Left kidney (tissue), 8 donors: ENCODE measurements at places on chromosomes 4 and X. TPM values are rescaled to one million over a fixed set of nuclear protein-coding genes. Genes with fewer than 3 reads are reported as not detected.

CENPVL2 gene
- polyA plus RNA-seq, result 0.28 TPM

MAGEA1 gene
- polyA plus RNA-seq, result not detected

CSAG3 gene
- not detected for polyA plus RNA-seq

IL1RAPL1 gene
- 2.5 TPM for polyA plus RNA-seq

UCP1 gene
- 0.25 TPM for polyA plus RNA-seq

SPANXA2 gene
- polyA plus RNA-seq, result not detected

DNA sequence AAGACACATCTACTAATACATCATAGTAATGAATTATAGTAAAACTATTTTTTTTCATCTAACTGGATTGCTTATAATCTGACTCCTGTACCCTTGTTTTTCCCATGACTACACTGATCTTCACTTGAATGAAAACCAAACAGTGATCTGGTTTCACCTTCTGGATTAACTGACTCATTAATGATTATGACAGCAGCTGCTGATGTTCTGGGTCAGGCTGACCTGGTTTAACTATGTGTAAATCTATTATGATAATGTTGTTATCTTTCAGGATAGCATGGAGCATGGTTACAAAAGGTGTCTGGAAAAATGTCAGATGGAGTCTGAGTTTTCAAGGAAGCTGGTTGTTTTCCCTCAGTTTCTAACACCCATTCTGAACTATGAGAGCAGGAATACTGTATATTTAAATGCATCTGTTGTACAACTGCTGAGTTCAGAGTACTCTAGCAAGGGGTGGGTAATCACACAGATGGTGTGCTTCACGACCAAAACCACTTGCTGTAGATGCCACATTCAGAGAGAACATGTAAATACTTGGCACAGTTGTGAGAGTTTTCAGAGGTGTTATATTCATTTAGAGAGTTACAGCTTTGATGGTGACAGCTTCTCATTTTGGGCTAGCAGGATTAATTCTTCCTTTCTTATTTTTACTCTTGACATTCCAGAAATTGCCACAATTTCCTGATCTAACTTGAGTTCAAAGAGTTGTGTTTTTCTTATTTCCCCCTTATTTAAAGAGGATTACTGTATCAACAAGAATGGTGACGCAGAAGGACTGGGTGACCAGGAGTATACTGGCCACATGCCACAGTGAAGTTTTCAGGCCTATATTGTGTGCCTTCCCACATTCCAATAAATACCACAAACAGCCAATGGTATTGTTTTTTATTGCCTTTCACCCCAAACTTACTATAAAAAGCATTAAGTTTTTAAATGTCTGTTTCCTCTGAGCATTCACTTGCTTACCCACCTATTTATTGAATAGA, 249.7 kb upstream of the TET2 start:
- DNase-seq, result no peak

GRCh38 chr4:189304809-189305208, 635.9 kb upstream of the FRG1 start:
- no peak for DNase-seq

- DNase-seq, result no peak
Measured at GRCh38 chr4:128571747-128572146, 237.8 kb upstream of the JADE1 start.

DNA sequence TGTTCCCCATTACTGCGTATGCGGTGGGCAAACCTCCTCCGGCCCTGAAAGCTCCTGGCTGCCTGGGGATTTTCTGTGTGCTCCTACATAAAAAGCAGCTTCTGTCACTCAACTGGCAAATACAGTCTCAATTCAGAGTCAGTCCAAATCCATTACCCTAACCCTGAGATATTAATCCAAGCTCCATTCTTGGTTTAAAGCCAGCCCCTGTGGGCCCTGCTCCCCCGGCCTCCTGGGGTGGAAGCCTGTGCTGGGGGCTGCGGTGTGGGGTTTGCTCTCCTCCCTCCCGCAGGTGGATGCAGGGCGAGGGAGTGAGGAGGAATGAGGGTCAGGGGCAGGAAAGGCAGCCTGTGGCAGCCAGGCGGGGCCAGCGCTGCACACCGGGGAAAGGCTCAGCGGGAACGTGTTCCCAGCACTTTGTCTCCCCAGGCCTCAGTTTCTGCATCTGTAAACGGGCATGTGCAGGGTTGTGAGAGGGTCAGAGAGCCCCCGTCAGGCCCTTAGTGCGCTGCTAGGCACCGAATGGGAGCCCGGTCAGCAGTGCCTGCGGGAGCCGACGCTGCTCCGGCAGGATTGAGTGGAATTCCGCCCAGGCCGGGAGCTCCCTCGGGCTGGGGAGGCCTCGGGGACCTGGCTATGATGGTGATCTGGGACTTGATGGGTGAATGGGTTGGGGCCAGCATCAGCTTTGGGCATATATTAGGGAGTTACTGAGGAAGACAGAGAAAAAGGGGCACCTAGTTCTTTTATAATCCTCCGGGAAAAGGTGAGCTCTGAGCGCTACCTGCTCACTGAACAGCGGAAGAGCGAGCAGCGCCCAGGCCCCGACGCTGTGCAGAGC, 6.3 kb upstream of the RGS12 start:
- DNase-seq, result no peak

DNA sequence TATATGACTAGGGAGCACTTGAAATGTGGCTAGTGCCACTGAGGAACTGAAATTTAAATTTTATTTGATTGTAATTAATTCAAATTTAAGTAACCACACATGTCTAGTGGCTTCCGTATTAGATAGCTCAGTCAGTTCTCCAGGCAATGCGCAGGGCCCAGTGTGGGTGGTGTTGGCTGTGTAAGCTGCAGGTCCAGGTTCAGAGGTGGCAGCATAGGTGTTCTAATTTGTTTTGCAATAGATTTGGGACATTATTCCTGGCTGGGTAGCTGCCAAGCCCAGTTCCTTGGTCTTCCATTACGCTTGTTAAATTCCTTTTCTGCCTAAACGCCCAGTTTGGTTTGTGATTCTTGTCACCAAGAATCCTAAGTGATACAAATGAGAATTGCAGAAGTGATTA, 79.5 kb downstream of the FAM184B start:
- DNase-seq, result no peak

DNA sequence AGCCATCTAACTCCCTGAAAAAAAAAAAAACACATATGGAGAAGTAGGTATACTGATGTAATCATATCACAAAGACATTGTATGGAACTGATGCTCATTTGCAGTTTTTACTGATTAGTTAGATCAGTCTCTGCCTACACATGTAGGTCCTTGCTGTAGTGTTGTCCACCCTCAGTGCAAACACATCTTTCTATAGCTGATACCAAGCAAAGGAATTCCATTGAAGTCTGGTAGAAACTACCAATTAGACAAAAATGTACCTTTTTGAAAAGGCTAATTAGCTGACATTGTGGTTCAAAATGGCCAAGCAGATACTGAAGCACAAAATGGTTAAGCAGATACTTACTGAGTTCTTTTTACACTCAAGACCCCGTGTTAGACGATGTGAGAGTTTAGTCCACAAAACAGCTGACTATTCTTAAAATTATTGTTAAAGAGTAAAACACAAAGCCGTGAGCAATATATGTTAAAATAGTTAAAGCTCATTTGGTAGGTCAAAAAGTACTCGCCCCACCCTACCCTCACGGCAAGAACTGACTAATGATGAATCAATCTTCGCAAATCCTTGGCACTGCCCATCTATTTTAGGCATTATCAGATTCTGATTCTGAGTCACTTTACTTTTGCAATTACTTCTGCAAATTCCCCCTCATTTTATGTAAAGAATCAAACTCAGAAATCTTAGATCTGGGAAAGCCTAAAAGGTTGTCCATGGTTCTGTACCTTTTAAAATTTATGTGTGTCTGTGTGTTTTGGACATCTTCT, 40.4 kb downstream of the COL4A6 start:
- DNase-seq, result no peak

GRCh38 chrX:2486476-2487133, 14.2 kb downstream of the DHRSX start:
- no peak for DNase-seq

DNA sequence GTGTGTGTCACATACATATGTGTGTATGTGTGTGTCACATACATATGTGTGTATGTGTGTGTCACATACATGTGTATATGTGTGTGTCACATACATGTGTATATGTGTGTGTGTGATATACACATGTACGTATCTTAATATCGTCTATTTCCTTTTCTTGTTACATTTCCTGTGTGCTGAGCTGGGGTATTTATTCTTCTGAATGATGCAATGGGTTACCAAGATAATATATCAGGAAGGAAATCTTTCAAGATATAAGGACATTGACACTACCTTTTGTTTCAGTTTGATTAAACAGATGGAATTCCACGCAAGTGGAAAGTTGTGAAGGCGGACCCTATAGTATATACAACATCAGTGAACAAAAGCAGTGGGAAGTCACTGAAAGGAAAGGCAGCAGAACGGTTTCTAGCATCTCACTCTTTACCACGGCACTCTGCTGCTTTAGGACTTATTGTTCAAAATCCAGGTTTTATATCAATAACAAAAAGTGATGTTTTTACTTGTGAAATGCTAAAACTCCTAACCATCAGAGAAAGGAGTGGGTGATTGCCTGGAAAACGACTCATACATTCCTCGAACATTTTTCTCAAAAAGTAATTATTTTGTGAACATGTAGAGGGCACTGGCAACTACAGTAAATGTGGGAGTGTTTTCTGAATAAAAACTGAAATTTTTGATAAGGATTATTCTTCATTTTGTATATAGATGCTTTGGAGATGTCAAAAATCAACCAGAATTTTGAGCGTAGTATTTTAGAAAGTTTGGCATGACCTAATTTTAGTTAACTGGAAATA, 43.1 kb upstream of the IL21 start:
- no peak for DNase-seq

- DNase-seq, result no peak
Measured at GRCh38 chr4:148808416-148808815, 366.2 kb upstream of the NR3C2 start.

GRCh38 chr4:152981278-152981677, 45.2 kb downstream of the FHDC1 start:
- DNase-seq, result no peak

DNA sequence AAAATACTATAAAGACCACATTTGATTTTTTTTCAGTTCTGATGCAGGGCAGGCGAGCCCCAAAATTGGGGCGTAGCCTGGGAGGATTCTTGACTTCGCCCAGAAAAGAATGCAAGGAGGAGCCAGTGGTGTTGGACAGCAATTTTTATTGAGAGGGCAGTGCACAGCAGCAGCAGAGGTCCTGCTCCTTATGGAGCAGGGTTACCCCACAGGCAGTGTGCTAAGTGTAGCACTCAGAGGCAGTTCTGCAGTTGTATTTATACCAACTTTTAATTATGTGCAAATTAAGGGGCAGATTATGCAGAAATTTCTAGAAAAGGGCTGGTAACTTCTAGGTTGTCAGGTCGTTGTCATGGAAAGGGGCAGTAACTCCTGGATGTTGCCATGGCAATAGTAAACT, 69.9 kb downstream of the GASK1B start:
- DNase-seq, result no peak

DNA sequence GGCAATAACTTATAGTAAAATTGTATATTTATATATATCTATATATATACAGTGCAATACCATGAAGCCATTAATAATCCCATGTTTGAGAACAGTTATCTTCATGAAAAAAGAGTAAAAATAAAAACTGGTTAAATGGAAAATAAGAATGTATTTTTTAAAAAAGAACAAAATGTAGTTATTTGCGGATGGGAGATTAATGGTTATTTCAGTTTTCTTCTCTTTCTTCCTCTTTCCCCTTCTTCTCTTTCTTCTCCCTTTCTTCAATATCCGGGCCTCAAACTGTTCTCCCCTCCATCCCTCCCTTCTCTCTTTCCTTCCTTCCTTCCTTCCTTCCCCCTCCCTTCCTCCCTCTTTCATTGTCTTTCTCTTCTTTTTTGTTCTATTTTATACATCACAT, 1301.7 kb upstream of the IGFBP7 start:
- DNase-seq, result no peak

GRCh38 chr4:112550728-112551127, 34.7 kb upstream of the NEUROG2 start:
- no peak for DNase-seq

DNA sequence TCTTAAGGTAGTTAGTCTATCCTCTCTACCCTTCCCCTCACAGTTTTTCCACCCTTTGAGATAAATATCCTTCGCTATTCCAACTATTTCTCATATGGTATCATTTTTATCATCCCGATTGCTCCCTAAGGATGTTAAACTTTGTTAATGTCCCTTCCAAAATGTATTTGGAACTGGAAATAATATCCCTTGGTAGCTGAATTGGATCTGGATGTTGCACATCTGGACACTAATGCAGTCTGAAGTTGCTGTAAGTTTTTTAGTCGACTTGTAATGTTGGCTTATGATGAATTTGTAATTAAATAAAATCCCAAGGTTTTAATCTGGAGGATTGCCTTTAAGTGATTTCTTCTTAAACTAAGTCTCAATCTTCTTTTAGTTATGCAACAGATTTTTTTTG, 22.5 kb downstream of the XIAP start:
- no peak for DNase-seq

DNA sequence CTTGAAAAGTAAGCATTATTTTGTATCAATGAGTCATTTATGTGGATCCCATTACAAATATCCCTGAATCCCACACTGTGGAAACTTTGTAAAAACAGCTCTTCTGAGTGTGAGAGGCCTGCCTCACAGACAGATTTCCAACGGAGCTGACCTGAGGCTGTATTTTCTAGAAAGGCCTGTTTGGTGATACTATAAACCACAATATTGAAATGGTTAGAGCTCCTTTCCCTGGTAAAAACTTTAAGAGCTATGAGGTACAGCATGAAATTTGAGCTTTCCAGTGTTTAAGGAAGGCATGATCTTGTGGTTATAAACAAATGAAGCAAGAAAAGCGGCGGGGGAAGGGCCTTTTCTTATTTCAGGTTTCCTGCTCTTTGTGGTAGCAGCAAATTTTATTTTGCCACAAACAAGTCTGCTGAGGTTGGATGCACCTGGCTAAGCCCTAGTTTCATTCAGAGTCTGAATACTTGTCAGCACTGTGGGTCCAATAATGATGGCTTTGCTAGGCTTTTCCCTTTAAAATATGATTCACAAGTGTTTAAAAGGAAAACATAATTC, 86.8 kb upstream of the ETNPPL start:
- peak; percentile 55 for DNase-seq

DNA sequence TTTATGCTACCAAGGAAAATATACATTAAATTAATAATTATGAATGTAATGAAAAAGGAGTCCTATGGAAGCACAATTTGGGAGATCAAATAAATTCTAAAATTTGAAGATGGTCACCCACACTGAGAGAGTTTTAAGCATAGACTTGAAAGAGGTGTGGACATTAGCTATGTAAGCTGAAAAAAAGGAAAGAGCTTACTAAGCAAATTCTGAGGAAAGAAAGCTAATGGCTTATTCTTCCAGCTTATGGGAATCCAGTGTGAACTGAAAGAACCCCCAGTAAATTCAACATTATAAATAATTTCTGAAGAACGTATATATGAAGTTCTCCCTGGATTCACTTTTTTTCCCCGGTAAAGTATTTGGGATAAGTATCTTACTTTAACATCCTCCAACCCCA, 78.2 kb upstream of the GUCY1A1 start:
- no peak for DNase-seq

- no peak for DNase-seq
Measured at GRCh38 chr4:2066571-2067445, 7.7 kb downstream of the NAT8L start.

GRCh38 chrX:68936608-68937007, 107.8 kb downstream of the EFNB1 start:
- no peak for DNase-seq

GRCh38 chr4:118224243-118224829, 128.5 kb downstream of the PRSS12 start:
- DNase-seq, result peak; percentile 59

GRCh38 chr4:25330335-25330734, 17.8 kb downstream of the ZCCHC4 start:
- DNase-seq, result no peak
